ENCODE measurements at places on chromosomes 1 and 21.

DNA sequence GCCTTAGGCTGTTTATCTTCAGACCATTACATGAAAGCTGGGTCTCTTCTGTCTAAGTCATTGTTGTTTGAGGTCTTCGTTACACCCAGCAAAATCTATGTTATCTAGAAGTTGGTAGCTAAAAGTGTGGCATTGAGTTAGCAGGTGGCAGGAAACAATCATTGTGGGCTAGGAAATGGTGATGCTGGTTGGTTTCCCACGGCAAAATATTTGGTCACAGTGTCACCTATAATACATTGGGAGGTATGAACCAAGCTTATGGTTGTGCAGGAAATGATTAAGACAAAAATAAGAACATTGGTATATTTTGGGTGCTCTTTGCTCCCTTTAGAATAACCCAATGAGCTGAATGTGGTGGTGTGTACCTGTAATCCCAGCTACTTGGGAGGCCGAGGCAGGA lies 169.7 kb downstream of the TRIM33 start:
- no peak for DNase-seq

DNA sequence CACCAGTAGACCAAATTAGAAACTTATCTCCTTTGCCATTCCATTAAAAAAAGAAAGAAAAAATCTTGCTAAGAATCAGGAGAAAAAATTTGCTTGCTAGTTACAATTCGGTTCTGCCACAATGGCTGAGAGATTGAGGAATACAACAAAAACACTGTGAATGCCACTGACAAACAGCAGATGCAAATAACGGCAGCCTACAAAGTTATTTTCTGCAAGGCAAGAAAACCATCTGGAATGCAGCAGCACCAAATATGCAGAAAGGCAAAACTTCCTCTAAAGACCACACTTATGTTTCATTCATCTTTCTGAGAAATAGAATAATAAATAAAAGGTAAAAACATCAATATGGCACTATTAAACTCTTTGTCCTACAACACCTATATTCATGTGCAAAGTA lies 75.7 kb downstream of the ENAH start:
- DNase-seq: no peak

DNA sequence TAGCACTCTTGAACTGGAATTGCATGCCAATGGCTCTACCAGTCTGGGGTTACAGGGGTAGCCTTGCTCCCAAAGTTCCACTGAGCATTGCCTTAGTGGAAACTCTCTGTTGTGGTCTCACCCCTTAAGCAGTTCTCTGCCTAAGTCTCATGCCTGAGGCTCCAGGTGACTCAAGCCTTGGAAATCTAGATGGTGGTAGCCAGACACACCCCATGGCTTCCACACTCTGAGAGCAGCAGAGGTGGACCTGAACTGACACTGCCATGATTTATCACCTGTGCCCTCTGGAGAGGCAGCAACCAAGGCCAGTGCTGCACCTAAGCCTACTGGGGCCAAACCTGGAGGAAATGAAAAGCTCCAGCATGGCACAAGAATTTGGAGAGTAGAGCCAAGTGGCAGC lies 285.7 kb upstream of the PKN2 start:
- no peak for DNase-seq

- DNase-seq: no peak
Observed at GRCh38 chr1:28573564-28573963, 18.5 kb upstream of the RAB42 start.

DNA sequence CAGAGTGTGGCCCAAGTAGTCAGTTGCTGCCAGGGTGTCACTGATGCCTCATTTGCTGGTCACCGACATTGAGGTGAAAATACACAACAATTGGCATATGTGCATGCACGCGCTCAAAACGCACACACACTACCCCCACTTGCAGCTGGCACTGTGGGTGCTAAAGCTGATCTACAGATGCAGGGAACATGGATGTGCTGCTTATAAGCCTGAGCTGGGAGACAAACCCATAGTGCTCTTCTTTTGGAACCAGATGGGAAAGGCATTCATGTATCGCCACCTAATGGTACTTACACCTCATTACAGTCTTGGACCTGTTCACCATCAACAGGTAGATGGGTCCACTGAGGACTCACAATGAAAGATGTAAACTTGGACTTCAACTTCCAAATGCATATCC lies 70.3 kb upstream of the CAMK1G start:
- peak; percentile 32 for DNase-seq

DNA sequence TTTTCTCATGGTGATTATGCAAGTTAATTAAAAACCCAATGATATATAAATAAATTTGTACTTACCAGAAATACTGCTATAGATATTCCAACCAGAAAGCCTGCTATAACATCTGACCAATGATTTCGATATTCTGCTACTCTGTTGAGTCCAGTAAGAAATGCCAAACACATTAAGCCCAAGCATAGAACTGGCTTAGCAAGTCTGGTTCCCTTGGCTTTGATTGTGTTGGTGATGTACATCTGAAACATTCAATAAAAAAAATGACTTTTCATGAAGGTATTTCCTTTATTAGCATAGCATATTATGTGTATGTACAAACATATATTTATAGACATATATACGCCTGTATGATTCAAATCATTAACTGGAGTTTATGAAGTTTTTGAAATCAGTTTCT lies 82.8 kb downstream of the PLPPR5 start:
- DNase-seq: no peak

- no peak for DNase-seq
Observed at GRCh38 chr1:18819986-18820790, 39.3 kb downstream of the TAS1R2 start.

All from HAP-1 (cell line).